Stimulated activated CD4-positive, alpha-beta T cell treated with anti-CD3 and anti-CD28 coated beads, Interleukin-4, amount 100 ng/mL, for 1 hour (primary cell): ENCODE measurements at places on chromosomes 1 and 21.

- DNase-seq: no peak
Observed at GRCh38 chr1:47991673-47992072, 5.5 kb downstream of the TRABD2B start.

GRCh38 chr1:38992412-38993111 lies 1.5 kb downstream of the AKIRIN1 start:
- no peak for DNase-seq

- no peak for DNase-seq
Observed at GRCh38 chr1:160093624-160094290, 4.7 kb downstream of the IGSF8 start.

DNA sequence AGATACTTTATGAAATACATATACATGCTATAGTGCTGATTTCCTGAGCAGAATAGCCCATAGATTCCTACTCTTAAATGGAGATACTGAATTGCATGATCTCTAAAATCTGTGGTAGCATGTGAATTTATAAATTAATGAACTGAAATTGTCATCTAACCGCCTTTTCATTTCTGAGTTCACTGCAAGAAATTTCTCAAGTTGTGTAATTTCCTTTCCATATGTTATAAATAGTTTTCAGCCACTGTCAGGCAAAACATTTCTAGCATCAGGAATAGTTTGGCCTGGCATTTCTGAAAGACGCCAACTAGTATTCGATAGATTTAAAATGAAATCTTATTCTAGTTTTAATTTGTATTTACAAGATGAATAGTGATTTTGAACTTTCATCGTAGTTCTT lies 310.1 kb downstream of the USH2A start:
- no peak for DNase-seq

GRCh38 chr1:38126970-38127369 lies 80.4 kb upstream of the POU3F1 start:
- no peak for DNase-seq
